ENCODE measurements at places on chromosomes 12 and 14.

DNA sequence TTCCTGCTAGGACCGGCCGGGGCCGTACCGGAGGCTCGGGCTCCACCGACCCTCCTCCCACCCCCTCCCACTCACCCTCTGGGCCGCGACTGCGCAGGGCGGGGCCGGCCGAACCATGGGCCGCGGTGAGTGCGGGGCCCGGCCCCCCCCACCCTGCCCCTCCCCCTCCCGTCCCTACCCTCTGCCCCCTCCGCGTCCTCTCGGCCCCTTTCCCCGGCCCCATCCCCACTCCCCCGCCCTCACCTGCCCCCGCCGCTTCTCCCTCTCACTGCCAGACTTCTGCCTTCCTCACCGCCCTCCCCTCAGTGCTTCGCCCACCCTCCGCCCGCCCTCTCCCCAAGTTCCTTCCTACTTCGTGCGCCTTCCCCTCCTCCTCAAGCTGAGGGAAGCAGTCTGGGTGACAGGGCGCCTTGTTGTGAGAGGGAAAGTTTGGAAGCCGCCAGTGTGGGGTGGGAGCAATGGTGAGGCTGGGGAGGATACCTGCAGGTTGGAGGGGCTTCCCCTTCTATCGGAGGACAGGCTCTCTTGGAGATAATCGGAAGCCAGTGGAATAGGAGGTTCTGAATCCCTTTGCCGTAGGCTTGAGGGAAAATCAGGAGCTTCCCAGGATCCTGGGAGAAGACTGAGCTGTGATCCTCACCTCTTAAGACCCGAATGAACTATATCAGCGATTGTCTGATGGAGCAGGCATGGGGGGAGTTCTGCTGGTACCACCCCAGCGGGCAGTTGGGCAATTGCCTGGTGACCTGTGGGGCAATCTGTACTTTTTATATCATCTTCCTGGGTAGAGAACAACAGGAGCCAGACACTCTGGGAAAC, 472 bp downstream of the MBD6 start:
- no peak for DNase-seq

DNA sequence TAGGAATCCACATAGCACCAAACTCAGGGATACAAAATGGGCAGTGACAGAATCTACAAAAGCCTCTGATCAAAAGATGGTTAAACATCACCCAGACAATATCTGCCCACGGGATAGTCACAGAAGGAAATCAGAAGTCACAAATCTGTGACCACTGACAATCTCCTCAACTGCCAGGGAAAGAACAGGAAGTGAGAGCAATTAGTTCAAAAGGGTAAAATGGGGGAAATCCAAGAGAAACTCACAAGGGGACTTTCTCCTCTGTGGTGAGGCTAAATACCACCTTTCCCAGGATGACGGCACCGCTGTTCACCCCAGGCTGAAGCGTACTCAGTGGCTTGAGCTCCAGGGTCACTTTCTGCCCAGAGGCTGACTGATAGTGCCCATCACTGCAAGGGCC, 10.7 kb downstream of the TTC5 start:
- no peak for DNase-seq

- no peak for DNase-seq
These were observed 59.0 kb downstream of the FAR2 start for GRCh38 chr12:29208060-29208459.

DNA sequence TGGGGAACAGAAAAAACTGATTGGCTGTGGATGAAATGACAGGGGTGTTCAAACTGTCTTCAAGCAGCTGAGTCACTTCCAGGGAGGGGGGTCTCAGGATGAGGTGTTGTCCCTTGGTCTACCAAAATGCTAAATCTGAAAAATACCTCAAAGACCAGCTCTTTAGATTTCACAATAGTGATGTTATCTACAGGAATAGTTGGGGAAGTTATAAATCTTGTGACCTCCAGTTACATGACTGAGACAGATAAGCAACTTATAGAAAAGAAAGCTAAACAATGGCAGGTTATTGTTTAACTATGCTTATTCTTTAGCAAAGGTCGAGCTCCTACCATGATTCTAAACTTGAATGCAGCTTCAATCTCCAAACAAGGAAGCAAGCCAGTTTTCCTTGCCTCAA, 125.4 kb downstream of the SYT10 start:
- DNase-seq = no peak

DNA sequence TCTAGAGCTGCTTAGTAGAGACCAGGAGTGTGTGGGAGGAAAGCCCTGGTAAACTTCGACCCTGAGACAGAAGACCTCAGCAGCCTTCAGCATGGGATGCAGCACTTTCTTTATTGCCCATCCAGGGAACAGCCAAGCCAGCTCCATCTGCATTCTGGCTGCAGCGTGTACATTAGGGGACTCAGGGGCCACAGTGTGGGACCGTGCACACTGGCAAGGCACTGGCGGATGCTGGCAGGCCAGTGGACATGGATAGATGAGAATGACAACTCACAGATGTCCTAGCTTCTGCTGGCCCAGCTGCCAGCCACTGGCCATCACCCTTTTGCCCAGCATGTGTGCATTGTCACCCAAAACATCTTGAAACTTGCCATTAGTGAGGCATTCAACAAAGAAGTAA, 12.5 kb downstream of the PLD4 start:
- no peak for DNase-seq

GRCh38 chr14:55580470-55581341, 699 bp downstream of the KTN1 start:
- DNase-seq = no peak

DNA sequence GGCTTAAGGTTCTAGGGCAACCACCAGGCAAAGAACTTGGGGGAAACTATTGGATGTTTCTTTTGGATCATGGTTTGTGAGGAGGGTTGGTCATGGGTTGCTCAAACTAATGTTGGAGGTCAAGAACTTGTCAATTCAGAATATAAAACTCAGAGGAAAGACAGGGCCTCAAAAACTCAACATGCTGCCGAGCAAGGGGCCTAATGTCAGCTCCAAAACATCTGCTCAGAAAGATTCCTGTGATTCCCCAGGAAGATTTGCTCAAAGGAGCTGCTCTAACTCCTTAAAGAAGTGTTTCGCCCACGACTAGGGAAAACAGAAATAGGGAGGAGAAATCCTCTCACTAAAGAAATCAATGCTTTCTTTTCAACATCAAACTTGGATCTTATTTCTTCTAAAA, 3.7 kb upstream of the IGF1 start:
- DNase-seq = no peak

- no peak for DNase-seq
These were observed 329.3 kb upstream of the DCN start for GRCh38 chr12:91511795-91512420.

- no peak for DNase-seq
These were observed 49.8 kb upstream of the ANO6 start for GRCh38 chr12:45166056-45166455.

DNA sequence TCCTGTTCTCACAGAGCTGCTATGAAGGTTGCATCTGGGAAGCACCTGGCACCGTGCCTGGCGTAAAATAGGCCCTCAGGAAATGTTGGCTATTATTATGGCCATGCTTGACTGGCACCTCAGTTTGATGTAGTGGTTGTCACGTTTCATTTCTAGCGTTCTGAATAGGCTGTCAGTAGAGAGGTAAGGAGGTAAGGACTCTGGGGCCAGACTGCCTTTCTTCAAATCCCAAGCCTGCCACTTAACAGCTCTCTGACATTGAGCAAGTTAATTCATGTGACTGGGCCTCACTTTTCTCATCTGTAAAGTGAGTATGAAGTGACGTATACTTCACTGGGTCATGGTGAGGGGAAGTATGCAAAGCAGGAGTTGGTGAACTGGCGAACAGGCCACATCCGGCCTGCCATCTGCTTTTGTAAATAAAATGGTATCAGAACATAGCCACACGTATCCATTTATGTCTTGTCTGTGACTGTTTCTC, 196.2 kb downstream of the CACNA1C start:
- DNase-seq = no peak

GRCh38 chr12:42696406-42697149, 107.0 kb upstream of the PRICKLE1 start:
- DNase-seq = no peak

DNA sequence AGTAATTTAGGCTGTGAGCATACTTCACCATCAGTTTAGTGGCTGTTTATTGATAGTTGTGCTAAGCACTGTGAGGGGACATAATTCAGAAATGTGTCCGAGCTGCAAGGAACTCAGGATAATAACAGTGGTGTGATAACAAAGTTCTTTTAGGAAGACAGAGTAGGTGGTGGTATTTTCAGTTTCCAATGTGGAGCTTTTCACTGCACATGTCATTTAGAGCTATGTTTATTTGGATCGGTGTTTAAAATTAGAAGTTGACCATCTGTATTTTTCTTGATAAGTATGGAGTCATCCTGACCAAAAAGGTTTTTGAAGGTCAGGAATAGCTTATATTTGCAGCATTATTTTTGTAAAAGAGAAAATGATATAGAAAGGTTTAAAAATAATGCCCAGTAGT, 443.5 kb downstream of the TMTC2 start:
- no peak for DNase-seq

DNA sequence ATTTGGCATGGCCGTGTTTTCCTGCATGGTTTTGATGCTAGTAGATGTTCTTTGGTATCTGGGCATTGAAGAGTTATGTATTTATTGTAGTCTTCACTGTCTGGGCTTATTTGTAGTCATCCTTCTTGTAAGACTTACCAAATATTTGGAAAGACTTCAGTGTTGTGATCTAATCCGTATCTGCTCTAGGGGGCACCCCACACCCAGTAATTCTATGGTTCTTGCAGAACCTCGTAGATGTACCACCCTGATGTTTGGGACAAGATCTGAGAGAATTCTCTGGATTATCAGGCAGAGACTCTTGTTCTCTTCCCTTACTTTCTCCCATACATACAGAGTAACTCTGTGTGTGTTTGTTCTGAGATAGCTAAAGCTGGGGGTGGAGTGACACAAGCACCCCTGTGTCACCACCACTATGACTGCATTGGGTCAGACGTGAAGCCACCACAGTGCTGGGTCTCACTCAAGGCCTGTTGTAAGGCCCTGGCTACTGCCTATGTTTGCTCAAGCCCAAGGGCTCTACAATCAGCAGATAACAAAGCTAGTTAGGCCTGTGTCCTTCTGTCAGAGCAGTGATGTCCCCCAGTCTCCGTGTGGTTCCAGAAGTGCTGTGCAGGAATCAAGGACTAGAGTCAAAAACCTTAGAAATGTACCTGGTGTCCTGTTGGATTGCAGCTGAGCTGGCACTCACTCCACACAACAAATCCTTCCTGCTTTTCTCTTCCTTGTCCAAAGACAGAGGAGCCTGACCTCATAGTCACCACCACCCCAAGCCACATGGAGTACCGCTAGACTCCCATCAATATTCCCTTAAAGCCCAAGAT, 9.6 kb downstream of the RDH16 start:
- no peak for DNase-seq

DNA sequence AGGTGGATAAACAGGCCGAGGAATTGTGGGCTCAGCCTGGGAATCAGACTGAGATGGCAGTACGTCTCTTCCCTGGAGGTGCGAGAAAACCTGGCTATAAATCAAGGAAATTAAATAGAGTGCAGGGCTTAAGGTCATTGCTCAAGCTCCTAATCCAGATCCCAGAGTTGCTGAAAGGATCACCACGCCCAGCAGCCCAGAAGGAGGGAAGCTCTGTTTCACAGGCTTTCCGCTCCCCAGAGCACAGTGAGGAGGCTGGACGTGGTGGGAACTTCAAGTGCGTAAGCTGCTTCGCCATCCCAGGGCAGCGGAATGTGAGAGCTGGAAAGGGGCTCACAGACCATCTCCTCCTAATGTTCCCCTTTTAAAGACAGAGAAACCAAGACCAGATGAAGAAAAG, 651.6 kb upstream of the TBX3 start:
- DNase-seq = no peak

- DNase-seq = peak; percentile 79
These were observed 123.7 kb upstream of the DHRS4 start for GRCh38 chr14:23829736-23830471.

DNA sequence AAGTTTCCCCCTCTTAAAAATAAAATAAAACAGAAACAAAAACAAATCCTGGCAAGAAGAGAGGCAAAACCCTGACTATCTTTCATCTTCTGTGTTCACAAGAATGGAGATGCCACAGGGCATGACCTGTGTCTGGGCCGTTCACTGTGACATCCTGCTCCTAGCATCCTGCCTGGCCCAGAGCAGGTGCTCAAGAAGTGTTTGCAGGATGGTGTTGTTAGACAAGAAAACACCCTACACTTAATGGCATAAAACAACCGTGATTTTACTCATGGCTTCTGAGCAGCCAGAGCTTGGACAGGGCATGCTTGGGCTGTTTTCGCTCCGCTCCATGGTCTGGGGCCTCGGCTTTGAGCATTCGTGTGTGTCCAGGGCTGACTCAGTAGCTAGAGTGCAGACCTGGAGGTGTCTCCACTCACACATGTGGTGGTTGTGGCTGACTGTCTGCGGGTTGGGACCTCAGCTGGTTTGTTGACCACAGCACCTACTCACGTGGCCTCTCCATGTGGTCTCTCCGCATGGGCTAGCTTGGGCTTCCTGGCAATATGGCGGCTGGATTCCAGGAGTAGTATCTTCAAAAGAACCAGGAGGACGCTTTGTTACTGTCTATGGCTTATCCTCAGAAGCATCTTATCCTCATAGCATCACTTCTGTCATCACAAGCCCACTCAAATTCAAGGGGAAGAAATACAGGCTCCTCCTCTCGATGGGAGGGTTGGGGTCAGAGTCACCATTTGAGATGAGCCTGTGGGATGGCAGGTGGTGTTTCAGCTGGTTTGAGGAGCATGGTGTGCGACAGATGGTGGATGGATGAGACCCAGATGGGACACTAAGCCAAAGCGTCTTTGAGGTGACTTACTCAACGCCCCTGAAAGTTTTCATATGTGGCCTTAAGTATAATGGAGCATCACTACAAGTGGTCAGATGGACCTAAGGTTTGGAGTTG, 33.2 kb upstream of the FZD10 start:
- DNase-seq = no peak

DNA sequence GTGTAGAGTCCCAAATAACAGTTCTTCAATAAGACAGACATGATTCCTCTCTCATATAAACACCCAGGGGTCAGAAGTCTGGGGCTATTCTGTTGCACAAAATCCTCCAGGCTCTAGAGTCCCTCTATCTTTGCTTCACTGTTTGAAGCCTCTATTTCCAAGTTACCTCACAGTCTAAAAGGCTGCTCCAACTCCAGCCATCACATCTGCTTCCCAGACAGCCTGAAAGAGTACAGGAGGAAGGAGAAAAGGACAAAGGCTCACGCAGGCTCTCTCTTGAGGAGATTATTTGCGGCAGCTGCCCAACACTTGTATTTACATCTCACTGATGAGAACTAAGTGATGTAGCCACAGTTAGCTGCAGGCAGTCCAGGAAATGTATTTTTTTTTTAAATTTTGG, 6.4 kb downstream of the PAPLN start:
- DNase-seq = no peak

GRCh38 chr12:100672075-100672592, 98.7 kb downstream of the GAS2L3 start:
- no peak for DNase-seq

GRCh38 chr12:23831739-23832138, 117.7 kb downstream of the SOX5 start:
- DNase-seq = no peak

DNA sequence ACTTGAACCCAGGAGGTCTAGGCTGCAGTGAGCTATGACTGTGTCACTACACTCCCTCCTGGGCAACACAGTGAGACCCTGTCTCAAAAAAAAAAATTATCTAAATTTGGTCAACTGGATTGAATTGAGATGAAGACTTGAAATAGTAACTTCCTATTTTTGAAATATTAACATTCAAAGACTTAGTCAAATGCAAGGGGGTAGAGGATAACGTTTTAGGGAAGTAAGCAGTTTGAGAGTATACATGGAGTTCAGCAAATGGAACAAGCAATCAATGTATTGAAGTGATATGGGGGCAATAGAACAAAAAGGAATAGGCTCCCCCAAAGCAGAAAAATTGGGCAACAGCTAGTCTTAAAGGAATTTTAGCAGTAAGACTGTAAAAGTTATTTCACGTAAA, 4.6 kb upstream of the MFAP5 start:
- DNase-seq = no peak

- DNase-seq = no peak
These were observed 106.2 kb downstream of the IGF1 start for GRCh38 chr12:102374190-102374589.

All from non-pigmented ciliary epithelial cell (primary cell).